CD4-positive, alpha-beta T cell treated with Interleukin-6 for 4 hours (primary cell): ENCODE measurements at places on chromosomes 4 and X.

GRCh38 chr4:84697159-84697558, 114.2 kb downstream of the CDS1 start:
- no peak for DNase-seq

DNA sequence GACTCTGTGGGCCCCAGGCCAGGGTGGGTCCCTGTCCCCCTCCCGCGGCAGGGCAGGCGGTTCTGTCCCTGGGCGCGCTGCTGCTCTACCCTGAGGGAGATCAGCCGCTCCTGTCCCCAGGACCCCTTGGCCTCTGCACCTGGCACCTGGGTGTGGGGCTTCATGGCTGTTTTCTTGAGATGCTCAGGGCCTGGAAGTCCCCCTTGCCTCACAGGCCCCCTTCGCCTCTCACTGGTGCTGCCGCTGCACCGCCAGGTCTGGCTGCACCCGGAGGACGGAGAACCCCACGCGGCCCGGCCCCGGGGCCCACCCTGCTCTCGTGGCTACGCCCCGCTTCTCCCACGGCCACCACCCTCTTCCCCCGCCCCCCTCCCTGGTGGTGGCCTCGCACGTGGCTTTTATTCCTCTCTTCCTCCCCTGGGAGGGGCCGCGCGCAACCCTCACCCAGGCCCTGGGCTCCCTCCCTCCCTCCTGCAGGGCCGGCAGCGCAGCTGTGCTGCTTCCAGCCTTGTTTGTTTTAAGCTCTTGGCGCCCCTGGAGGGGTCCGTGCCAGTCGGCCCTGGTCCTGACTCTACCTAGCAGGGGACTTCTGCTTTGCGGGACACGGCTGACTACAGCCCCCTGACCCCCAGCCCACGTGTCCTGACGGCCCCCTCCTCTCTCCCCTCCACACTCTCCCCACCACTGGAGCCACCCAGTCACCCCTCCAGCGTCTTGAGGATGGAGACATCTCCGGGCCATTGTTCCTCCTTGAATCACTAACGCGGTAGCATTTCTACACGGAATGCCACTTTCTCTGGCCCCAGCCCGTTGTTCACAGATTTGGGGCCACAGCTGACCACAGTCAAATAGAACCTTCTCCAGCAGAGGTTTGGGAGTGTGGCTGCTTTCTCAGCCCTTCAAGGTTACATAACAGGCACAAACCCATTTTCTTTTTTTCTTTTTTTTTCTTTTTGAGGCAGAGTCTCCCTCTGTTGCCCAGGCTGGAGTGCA, 20.6 kb upstream of the CLDN24 start:
- no peak for DNase-seq

DNA sequence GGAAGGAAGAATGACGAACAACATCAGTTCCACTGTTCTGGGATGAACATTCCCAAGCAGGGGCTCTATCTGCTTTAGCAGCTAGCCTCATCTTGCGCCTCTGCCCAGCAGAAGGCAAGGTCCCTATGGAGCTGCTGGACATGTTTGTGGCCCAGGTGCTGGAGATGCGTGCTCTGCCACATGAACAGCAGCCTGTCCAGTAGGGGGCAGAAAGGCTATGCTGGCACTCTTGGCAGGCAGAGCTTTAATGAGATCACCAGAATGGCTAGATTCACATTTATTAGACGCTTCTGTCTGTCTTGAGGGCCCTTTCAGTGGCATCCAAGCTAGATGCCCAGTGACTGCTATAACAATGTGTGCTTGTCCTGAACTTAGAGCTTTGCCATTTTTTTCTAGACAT, 1826.0 kb downstream of the STIM2 start:
- no peak for DNase-seq

- peak; percentile 74 for DNase-seq
Measured at GRCh38 chr4:174522183-174523024, at the start of gene HPGD. Gene HPGD, minus strand, starts transcription at chr4:174522488. Its CDS starts 37 bp downstream, at chr4:174522451.

DNA sequence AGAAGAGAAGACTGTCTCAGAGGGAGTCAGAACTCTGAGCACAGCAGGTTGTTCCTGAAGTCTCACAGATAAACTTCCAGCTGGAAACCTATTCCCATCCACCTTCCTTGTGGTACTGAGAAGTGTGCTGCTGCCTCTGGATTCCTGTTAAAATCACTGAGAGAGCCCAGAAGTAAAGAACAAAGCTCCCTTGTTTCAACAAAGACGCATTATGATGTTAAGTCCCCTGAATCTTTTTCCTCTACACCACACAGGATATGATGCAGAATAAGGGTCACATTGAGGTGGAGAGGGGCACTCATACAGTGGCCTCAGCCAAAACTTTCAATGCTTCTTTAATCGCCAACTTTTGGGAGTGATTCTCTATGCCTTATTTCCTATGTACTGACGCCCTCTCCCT, 321.0 kb downstream of the OPHN1 start:
- DNase-seq, result no peak

GRCh38 chrX:150525061-150525919, 43.1 kb upstream of the MTM1 start:
- DNase-seq, result no peak

GRCh38 chr4:133263104-133263503, 114.0 kb downstream of the PCDH10 start:
- no peak for DNase-seq

DNA sequence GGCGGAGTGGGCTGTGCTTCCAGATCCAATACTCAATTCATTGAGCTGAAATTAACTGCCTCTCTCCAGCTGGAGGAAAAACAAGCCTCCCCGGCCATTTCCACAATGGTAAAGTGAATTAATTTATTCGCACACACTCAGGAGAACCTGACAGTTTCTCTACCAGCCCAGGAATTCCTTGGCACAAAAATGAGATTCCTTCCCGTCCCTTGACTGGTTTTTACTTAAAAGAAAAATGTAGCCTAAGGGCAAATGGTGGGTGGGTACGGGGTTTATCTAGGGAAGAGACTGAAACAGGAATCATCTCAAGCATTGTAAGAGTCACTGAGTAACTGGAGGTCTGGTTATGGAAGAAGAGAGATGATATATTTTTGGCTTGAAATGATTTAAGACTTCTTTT, 102.7 kb downstream of the VCX3A start:
- no peak for DNase-seq

- DNase-seq, result no peak
Measured at GRCh38 chr4:4641254-4641653, 99.4 kb upstream of the STX18 start.
